ENCODE measurements at places on chromosomes 12 and 14.

GRCh38 chr12:113471619-113472171, at the start of gene LHX5:
TSS of gene LHX5 (minus strand) at chr12:113471871. CDS start at chr12:113471498, 373 bp downstream.
- H3K36me3 ChIP-seq, result no peaks in the 10 kb centered on the region
- H3K4me1 ChIP-seq, result peaks cover 16% of the 10 kb centered on the region
- peaks cover 98% of the 10 kb centered on the region for H3K27me3 ChIP-seq
- no peak for DNase-seq
- no peak within 1 kb of the TSS for H3K4me3 ChIP-seq

GRCh38 chr14:93219103-93219726, 12.2 kb downstream of the UBR7 start:
- no peak for DNase-seq
- H3K4me3 ChIP-seq, result no peak overlapping the region
- no peaks in the 10 kb centered on the region for H3K36me3 ChIP-seq

- no peaks in the 10 kb centered on the region for H3K36me3 ChIP-seq
- H3K4me1 ChIP-seq, result peaks cover 47% of the 10 kb centered on the region
- no peak overlapping the region for H3K4me3 ChIP-seq
- H3K27me3 ChIP-seq, result no peaks in the 10 kb centered on the region
- no peak for DNase-seq
Measured at GRCh38 chr14:49970474-49971147, 77.7 kb downstream of the ARF6 start.

- no peaks in the 10 kb centered on the region for H3K4me1 ChIP-seq
- peaks cover 30% of the 10 kb centered on the region for H3K27me3 ChIP-seq
- peak overlapping the region; percentile 41 for H3K4me3 ChIP-seq
- H3K36me3 ChIP-seq, result no peaks in the 10 kb centered on the region
- H3K27ac ChIP-seq, result no peak overlapping the region
Measured at GRCh38 chr12:52690351-52691075, 10.3 kb upstream of the KRT1 start.

DNA sequence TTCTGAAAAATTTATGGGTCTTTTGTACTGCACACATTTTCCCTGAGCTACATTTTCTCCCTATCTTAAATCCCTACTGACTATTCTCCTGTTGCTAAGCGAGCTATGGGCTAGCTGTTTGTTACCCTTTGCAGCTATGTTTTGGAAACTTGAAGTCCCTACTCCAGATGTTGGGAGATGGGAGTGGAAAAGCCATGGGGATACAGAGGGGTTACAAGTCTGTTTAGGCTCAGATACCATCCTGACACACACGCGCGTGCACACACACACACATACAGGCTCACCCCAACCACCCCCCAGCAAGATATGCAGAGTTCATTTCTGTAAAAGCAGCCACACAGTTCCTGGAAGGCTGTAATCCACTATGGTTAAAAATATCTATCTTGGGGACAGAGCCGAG, 15.8 kb downstream of the ATP5MC2 start:
- no peaks in the 10 kb centered on the region for H3K4me1 ChIP-seq
- H3K4me3 ChIP-seq, result no peak overlapping the region
- peaks cover 4% of the 10 kb centered on the region for H3K36me3 ChIP-seq

GRCh38 chr12:123071099-123071800, 79.6 kb downstream of the PITPNM2 start:
- H3K36me3 ChIP-seq, result no peaks in the 10 kb centered on the region
- H3K4me3 ChIP-seq, result no peak overlapping the region
- H3K4me1 ChIP-seq, result peaks cover 43% of the 10 kb centered on the region
- H3K27me3 ChIP-seq, result no peaks in the 10 kb centered on the region
- H3K27ac ChIP-seq, result no peak overlapping the region
- no peak for DNase-seq

GRCh38 chr14:89955022-89955744, 544 bp upstream of the TDP1 start:
- DNase-seq, result no peak
- H3K27me3 ChIP-seq, result no peaks in the 10 kb centered on the region
- peak overlapping the region; percentile 92 for H3K27ac ChIP-seq
- peak overlapping the region; percentile 90 for H3K4me3 ChIP-seq
- peaks cover 27% of the 10 kb centered on the region for H3K4me1 ChIP-seq

DNA sequence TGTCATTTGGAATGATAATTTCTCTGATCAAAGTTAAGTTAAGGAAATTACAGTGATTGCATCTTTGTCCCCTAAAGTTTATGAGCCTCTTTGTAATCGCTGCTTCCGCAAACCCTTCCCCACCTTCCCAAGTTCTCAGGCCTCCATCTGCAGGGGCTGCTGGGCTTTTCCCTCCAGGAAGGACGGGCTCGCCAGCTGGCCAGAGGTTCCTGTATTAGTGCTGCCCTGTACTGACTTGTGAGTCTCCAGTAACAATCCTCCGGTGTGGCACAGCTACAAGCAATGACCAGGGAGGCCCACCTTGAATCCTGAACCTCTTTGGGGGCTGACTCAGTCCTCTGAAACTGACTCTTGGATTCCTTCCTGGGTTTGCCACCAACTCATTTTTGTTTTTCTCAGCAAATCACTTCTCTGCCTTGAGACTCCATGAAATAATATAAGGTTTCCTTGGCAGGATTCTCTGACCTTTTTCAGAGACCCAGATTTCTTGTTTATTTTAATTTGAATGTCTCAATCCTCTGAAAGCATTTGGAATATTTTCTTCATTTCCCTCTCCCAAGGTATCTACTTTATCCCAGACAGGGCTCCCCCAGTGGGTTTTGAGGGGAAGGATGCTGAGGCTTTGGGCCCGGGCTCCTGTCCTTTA, 398.6 kb downstream of the ZFP36L1 start:
- peaks cover 28% of the 10 kb centered on the region for H3K4me1 ChIP-seq
- H3K36me3 ChIP-seq, result no peaks in the 10 kb centered on the region
- H3K27ac ChIP-seq, result peak overlapping the region; percentile 50
- no peak for DNase-seq

- no peak overlapping the region for H3K4me3 ChIP-seq
- no peak overlapping the region for H3K27ac ChIP-seq
- peaks cover 17% of the 10 kb centered on the region for H3K4me1 ChIP-seq
- no peaks in the 10 kb centered on the region for H3K36me3 ChIP-seq
- no peak for DNase-seq
Measured at GRCh38 chr14:32050878-32051277, 26.2 kb upstream of the ARHGAP5 start.

DNA sequence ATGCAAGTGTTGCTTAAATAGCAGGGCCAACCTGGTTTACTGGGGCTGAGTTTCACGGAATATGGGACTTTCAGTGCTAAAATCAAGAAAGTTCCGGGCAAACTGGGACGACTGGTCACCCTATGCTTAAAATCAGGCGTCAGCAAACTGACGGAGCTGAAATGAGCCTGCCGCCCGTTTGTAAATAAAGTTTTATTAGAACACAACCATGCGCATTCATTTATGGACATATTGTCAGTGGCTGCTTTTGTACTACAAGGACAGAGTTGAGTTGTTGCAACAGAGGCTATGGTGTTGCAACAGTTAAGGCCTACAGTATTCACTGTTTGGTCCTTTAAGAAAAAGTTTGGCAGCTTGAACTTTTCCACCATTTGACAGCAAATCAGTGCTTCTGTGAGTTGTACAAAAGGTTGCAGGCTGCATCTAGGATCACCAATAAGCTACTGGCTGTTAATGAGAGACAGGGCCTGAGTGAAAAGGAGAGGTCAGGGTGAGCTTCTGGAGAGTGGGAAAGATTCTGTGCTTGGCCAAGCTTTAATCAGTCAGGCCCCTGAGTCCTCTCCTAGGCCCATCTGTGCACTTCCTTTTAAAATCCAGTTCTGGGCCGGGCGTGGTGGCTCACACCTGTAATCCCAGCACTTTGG, 13.3 kb downstream of the SELPLG start:
- H3K27ac ChIP-seq, result peak overlapping the region; percentile 32
- DNase-seq, result no peak

DNA sequence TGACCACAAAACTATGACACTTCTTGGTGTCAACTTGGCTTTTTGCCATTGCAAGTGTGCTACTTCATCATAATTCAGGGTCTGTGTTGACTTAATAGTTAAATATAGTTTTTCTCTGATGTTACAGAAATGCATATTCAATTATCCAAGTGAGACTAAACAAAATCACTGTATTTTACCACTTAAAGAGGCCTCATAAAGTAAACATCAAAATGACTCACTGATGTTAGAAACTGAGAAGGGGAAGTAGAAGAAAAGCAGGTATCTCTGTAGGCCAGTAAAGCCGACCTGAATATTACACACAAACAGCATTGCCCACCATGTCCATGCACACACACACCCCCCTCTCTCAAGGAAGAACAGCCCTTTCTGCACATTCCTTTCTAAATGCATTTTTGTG, 55.4 kb downstream of the RPAP3 start:
- H3K27ac ChIP-seq, result no peak overlapping the region
- H3K4me1 ChIP-seq, result peaks cover 22% of the 10 kb centered on the region
- no peaks in the 10 kb centered on the region for H3K27me3 ChIP-seq
- H3K4me3 ChIP-seq, result no peak overlapping the region

DNA sequence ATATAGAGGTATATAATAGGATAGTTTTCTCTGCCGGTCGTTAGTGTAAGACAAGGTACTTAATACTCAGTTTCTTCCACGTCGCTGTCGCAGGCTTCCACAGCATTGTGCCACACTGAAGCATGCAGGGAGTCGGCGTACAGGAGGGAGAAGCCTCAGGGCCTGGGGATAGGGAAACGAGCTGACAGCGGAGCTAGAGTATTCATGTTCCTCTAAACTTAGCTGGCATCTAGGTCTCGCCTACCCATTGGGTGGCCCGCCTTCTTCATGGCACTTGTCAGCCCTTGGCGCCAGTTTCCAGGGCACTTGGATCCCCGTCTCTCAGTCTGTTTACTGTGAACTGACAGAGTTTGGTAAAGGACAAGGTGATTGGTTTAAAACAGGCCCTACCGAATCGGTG, 73.6 kb downstream of the GNS start:
- peaks cover 96% of the 10 kb centered on the region for H3K4me1 ChIP-seq
- H3K4me3 ChIP-seq, result no peak overlapping the region
- DNase-seq, result peak; percentile 67
- peaks cover 37% of the 10 kb centered on the region for H3K36me3 ChIP-seq

GRCh38 chr14:64768401-64769095, 64.3 kb downstream of the PLEKHG3 start:
- no peak overlapping the region for H3K4me3 ChIP-seq
- no peaks in the 10 kb centered on the region for H3K27me3 ChIP-seq
- H3K27ac ChIP-seq, result no peak overlapping the region
- no peaks in the 10 kb centered on the region for H3K36me3 ChIP-seq
- peak; percentile 54 for DNase-seq

DNA sequence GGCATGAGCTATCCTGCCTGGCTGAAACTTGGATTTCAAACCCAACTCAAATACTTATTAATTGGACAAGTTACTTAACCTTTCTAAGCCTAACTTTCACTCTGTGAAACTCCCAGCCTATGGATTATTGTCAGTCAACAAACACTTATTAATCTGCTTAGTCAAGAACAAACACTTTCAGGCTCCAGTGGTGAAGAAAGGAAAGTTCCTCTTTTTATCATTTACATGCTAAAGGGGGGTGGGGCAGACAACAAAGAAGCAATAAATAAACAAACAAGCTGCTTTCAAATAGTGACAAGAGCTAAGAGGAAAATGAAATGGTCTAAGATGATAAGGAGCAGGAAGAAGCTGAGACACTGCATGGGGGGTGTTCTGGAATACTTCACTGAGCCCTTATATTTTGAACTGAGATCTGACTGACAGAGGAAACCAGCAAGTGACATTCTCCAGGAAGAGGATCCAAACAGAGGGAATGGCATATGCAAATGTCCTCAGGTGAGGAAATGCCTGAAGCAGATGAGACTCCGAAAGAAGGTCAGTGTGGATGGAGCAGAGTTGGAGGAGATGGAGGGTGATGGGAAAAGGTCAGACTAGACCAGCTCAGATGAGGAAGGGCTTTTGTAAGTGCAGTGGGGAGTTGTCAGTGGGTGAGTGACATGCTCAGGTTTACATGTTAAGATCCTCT, 259.6 kb downstream of the ITPR2 start:
- no peak overlapping the region for H3K27ac ChIP-seq
- H3K36me3 ChIP-seq, result peaks cover 9% of the 10 kb centered on the region
- no peak overlapping the region for H3K4me3 ChIP-seq

DNA sequence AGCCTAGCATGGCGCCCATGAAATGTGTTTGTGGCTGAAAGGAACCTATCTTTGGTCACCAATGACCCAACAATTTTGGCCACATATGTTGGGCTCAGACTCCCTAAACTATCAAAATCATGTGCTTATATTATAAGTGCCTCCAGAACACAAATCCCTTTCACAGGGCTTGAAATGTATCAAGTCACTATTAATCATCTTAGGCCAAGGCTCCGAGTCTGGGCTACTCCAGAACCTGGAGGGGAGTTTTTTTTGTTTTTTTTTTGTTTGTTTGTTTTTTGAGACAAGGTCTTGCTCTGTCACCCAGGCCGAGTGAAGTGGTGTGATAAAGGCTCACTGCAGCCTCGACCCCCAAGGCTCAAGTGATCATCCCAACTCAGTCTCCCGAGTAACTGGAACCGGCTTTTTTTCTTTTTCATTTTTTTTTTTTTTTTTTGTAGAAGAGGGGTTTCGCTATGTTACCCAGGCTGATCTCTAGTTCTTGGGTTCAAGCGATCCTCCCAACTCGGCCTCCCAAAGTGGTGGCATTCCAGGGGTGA, 989 bp upstream of the DRAM1 start:
- peak overlapping the region; percentile 87 for H3K4me3 ChIP-seq
- H3K36me3 ChIP-seq, result peaks cover 6% of the 10 kb centered on the region
- peaks cover 45% of the 10 kb centered on the region for H3K4me1 ChIP-seq

DNA sequence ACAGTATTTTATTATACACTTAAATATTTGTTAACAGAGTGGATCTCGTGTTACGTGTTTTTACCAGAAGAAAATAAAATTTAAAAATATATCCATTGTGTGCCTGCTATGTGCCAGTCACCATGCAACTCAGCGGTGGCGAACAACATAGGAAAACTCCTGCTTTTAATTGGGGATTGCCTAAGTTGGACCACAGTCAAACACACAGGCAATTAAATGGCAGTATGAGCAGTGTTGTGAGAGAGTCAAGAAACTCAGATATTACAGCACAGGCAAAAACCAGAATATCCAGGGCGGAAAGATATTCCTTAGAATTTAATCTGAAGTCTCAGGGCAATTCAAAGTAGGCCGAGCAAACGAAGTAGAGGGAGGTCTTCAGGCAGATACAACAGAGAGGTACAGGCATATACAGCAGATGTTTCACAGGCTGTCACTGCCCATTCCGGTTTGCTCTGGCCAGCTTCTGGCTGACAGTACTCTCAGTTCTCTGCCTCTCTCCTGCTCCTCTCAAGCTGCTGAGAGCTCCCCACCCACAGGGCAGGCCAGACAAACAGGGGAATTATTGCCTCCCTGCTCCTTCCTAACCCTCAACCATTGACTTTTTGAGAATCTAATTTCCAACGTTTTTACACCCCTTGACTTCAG, 540.2 kb upstream of the TMEM132C start:
- no peak for DNase-seq
- H3K27ac ChIP-seq, result no peak overlapping the region
- no peaks in the 10 kb centered on the region for H3K4me1 ChIP-seq
- no peaks in the 10 kb centered on the region for H3K36me3 ChIP-seq

DNA sequence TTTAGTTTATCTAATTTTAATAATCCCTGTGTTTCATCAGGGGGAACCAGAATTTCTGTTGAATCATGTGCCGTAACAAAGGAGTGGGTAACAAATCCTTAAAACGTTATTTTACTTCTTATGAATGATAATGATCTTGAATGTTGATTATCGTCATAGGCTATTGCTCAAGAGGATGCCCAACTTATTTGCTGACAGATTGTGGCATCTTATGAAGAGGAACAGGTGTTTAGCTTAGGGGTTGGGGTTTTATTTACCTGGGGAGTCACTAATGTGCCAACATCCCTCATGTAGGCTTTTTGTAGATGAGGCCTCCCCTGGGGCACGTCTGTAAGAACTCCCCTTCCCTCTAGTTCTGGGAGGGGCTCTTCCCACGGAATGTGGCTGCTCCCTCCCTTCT, 32.4 kb upstream of the TMX1 start:
- H3K4me1 ChIP-seq, result no peaks in the 10 kb centered on the region
- H3K27me3 ChIP-seq, result no peaks in the 10 kb centered on the region
- H3K36me3 ChIP-seq, result no peaks in the 10 kb centered on the region
- DNase-seq, result no peak
